Cardiac fibroblast (primary cell): ENCODE measurements at places on chromosomes 2 and 18.

DNA sequence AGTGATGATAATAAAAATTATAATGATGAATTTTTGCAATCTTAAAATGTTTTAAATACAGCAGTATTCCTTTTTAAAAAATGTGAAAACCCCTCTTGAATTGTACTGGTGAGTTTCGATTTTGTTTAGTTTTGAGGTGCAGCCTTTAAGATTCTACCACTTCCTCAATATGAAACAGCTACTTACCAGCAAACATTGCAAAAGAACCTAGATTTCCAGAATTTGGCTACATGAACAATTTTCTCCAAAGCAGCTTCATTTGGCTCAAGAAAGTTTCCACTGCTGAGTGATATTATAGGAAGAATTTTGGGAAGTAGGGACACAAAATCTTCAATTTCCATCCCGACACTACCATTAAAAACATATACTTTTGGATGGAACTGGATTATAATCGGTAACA is 12.0 kb downstream of the TCF4 start:
- no peak for DNase-seq

DNA sequence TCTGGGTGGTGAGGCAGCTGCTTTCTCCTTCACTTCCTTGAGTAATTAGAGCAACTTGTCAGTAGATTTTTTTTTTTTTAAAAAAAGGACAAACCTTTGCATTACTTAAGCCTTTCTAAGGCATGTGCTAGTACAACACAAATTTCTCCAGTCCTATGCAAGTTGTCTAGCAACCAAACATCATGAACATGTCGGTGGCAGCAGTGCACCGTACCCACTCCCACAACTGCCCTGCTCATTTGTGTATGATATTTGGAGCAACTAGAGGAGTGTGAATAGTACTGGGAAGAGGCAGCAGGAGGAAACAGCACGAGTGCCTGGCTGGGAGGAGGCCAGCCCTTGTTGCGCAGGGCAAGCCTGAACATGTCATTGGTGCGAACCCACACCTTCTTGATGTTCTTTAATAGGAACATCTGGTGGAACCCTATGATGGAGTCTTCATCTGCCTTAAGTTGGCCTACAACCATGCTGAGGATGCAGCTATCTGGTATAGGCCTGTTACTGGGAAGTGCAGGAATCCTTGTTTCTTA is 238.3 kb downstream of the TDRD15 start:
- no peak for DNase-seq

GRCh38 chr2:210606001-210606400 is 49.6 kb downstream of the CPS1 start:
- no peak for DNase-seq

GRCh38 chr2:104975851-104976250 is 62.0 kb upstream of the MRPS9 start:
- DNase-seq: no peak

- no peak for DNase-seq
Measured at GRCh38 chr2:96541398-96542152, 5.0 kb downstream of the ARID5A start.

- DNase-seq: peak; percentile 21
Measured at GRCh38 chr2:55581435-55581834, 36.0 kb downstream of the PPP4R3B start.

GRCh38 chr2:8926356-8926755 is 77.1 kb downstream of the MBOAT2 start:
- DNase-seq: no peak

- peak; percentile 18 for DNase-seq
Measured at GRCh38 chr18:8559612-8560186, 49.5 kb upstream of the RAB12 start.

GRCh38 chr2:142008135-142008744 is 122.6 kb downstream of the LRP1B start:
- no peak for DNase-seq

GRCh38 chr2:47249157-47249900 is 94.2 kb upstream of the STPG4 start:
- no peak for DNase-seq

DNA sequence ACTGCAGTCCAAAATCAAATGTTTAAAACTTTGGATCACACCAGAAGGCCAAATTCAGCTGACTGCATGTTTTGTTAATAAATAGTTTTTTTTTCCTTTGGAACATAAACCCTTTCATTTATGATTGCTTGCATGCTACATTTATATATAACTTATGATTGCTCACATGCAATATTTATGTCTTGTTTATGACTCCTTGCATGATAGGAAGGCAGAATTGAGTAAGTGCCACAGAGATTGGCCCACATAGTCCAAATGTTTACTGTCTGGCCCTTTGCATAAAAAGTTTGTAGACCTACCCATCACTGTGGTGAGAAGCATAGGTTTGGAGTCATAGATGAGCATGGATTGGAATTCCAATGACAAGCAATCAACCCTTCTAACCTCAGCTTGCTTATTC is 30.8 kb downstream of the WDFY1 start:
- DNase-seq: no peak

DNA sequence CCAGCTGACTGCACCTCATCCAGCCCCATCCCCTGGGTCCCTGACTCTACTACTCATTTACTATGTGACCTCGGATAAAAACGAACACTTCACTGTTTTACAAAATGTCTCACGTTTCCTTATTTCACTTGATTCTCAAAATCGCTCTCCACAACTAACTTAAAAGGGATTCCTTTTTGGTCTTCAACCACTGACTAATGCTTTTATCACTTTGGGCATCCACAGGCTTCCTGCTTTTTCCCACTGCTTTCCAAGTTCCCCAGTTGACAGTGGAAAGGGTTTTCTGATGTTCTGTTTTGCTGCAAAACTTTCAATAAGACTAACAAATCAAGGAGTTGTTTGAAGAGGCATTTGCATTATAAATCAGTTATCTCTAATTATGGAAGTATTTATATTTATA is 24.1 kb downstream of the EIF2AK3 start:
- peak; percentile 64 for DNase-seq

- no peak for DNase-seq
Measured at GRCh38 chr2:233593201-233593600, 24.2 kb upstream of the UGT1A8 start.

GRCh38 chr2:238247841-238248453 is 8.1 kb upstream of the HES6 start:
- DNase-seq: no peak

DNA sequence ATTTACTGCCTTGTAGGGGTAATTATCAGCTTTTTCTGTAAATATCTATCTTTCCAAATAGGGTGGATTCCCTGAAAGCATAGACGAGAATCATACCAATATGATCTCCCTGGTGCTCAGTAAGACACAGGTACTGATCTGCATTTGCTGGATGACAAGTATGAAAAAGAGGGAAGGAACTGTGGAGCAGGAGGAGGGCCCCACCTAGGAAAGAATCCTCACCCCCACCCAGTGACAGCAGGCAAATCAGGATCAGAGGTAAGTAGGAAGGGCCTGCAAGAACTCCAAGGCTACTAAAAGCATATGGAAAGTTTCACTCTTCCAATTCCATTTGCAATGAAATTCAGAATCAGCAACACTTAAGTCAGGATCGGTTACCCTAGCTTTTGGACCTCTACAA is 42.3 kb downstream of the METTL8 start:
- DNase-seq: no peak

DNA sequence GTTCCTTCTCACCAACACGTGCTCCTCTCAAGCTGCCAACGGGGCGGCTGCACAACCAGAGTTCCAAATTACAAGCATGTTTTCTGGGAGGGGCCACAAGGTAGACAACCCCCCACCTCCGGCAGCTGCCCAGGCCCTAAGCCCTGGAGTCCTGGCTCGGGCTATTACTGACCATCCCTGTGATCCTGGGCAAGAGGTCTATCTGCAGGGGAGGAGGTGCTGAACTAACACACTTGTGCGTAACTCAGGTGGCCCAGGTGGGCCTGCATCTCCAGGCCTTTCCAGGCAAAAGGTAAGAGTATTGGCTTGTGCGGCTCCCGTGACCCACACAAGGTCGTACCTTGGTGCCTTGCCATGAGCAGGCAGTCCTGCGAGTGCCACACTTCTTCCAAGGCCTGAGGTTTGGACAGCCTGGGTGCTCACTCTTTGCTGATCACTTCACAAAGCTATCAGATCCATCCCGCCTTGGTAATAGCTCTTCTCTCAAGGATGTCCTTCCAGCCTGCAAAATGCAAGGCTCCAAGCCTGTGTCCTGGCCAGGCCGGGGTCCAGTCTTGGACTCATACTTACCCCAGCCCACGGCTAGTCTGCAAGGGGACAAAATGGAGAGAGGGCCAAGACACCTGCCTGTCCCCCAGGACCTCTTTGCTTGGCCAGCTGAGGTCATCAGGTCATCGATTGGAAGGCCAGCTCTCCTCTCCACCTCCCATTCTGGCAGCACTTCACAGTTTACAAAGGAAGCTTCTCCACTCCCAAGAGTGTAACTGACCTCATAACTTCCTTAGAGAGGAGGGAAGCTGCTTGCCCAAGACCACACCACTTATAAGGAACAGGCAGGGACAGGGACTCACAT is 33.9 kb downstream of the ADRA2B start:
- DNase-seq: no peak

DNA sequence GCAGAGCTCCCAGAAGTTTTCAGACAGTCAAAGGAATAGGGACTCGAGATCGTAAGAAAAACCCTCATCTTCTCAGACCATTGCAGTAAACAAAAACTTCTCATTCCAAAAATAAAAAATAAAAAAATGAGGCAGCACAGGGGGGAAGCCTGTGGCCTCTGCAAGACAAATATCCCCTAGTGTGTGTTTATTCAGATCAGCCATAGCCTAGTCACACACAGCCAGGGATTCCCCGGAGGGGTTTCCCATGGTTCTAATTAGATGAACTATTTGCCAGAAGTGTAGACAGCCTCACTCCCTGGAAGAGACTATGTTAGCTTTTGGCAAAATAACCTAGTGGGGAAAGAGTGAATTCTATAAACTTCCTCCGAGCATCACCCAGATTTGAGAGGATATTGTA is 122.9 kb upstream of the KLF7 start:
- no peak for DNase-seq

GRCh38 chr2:239411117-239411516 is 10.3 kb upstream of the HDAC4 start:
- DNase-seq: no peak

DNA sequence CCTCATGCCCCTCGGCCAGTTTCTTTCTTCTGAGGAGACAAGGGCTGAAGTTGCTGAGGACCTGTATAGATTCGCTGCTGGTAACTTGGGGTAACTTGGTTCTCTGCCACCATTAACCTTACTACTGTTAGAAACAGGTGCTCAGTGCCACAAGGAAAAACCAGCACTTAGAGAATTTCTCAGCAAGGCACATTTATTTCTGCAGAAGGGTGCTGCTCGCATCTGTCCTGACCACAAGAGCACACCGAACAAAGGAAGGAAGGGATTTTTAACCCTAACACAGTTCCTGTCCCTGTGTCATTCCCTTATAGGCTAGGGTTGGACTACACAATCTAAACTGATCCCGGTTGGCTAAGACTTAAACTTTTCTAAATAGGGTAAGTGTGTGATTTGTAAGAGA is 154.1 kb downstream of the SOCS6 start:
- no peak for DNase-seq

DNA sequence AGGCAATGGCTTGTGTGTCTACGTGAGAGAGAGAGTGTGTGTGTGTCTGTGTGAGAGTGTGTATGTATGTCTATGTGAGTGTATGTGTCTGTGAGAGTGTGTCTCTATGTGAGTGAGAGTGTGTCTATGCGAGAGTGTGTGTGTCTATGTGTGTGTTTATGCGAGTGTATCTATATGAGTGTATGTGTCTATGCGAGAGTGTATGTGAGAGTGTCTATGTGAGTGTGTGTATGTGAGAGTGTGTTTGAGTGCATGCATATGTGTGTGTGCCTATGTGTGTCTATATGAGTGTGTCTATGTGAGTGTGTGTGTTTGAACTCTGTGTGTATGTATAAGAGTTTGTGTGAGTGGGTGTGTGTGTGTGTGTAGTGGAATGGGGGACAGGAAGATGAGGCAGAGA is 9.8 kb upstream of the GNLY start:
- no peak for DNase-seq
